Stimulated activated naive CD8-positive, alpha-beta T cell treated with anti-CD3 and anti-CD28 coated beads, Interleukin-15, Interleukin-2, amounts not matched to agents 100 U/mL and 50 U/mL, for 24 hours (primary cell): ENCODE measurements at places on chromosomes 11 and 22.

- no peak for DNase-seq
Measured at GRCh38 chr22:44363013-44363979, 50.5 kb upstream of the SHISAL1 start.

DNA sequence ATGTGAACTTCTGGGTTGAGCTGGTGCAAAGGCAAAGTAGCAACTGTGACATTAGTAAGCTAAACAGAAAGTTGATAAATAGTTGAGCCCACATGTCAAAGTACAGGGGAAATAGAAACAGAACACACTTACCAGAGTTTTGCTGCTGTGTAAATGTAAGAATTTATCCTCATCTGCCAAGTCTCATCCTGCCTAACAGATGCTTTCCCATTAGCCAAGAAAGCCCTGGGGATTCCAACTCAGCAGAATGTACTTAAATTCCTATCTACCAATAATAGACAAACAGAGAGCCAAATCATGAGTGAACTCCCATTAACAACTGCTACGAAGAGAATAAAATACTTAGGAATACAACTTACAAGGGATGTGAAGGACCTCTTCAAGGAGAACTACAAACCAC lies 7.3 kb upstream of the OR51A2 start:
- DNase-seq: no peak

DNA sequence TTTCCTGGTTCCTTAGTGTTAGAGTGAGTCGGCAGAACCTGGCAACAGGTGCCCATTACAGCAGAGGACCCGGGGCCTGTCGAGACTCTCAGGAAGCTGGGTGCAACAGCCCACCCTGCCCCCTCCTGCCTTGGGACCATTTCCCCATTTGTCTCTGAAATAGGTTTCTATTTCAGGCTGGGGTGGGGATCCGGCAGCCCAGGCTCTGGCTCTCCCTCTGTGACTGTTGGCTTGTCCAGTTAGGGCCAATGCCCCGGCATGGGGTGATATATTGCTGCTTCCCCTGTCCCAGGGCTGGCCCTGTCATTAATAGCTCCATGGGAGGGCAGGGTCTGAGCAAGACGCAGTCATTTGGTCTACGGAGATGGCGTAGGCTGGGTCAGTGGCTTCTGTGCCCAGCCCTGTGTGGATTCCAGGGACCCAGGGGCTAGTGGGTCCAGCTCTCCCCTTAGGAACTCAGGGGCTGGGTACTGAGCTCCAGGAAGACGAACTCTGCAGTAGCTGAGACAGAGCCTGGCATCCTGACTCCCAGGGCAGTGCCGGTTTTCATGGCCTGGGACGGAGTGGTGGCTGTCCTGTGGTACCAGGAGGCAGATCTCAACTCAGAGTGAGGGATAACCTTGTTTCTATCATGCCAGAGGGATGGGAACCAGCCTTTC lies 2.7 kb downstream of the P2RY6 start:
- no peak for DNase-seq

GRCh38 chr22:32827049-32827602 lies 25.6 kb downstream of the TIMP3 start:
- DNase-seq: no peak

DNA sequence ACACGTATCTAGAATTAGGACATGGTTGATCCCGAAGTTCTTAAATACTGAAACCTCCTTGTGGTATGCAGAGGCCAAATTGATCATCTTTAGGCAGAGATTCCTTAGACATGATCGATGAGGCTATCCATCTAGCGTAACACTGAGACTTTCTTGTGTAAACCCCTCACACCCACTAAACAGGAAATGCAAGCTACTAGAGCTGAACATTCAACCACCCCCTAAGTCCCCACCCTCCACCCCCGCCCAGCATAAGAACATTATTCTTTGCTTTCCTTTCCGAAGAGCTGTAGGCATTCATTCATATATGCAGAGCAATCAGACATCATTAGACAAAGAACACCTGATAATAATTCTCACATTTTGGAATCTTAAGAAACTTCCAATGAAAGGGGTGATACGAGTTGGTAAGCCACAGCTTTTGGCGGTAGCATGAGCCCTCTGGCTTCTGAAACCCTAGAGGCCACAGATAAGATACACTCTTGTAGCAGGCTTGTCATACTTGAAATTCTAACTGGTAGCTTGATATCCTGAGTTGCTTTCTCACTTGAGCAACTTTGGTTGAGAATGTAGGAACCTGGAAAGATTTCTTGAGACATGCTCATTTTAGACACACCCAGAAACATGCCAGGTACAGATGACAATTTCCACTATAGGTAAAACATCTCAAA lies 42.2 kb downstream of the FLI1 start:
- no peak for DNase-seq

DNA sequence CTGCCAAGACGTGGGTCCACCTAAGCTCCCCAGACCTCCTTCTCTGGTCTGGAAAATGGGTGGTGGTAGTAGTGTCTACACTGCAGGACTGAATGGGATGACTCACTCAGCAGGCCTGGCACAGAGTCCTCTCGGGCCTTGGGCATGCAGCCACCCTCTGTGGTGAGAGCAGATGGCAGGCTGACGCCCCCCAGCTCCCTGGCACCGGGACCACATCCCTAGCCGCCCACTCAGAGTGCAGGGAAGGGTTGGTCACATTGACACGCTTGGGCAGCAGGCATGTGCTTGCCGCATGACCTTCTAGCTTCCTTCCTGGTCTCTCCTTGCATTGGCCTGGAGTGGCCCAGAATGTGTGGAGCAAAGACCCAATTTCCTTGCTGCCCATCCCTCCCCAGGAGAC lies 30.7 kb upstream of the PRODH start:
- no peak for DNase-seq

- no peak for DNase-seq
Measured at GRCh38 chr11:17777086-17777737, 42.6 kb downstream of the KCNC1 start.

GRCh38 chr11:63874511-63874910 lies 35.6 kb downstream of the MARK2 start:
- no peak for DNase-seq
